ENCODE measurements at places on chromosomes 2 and 18. TPM values are rescaled to one million over a fixed set of nuclear protein-coding genes. Genes with fewer than 3 reads are reported as not detected.

The CCDC150 gene
- total RNA-seq = 1.6 TPM

The IL1RL1 gene
- 0.17 TPM for total RNA-seq

The KCNE4 gene
- total RNA-seq = 2.0 TPM

The CNDP1 gene
- total RNA-seq = 0.15 TPM

The CFAP65 gene
- not detected for total RNA-seq

The KCNF1 gene
- total RNA-seq = 0.59 TPM

The GNAL gene
- 0.34 TPM for total RNA-seq

The RBM44 gene
- total RNA-seq = under 0.01 TPM

The ALPG gene
- total RNA-seq = not detected

The NLRC4 gene
- not detected for total RNA-seq
